ENCODE measurements at places on chromosomes 11 and 22.

GRCh38 chr22:24429411-24430365 is 2.3 kb downstream of the ADORA2A start:
- no peak for DNase-seq

- DNase-seq = no peak
Measured at GRCh38 chr11:85531191-85531897, 95.8 kb downstream of the DLG2 start.

DNA sequence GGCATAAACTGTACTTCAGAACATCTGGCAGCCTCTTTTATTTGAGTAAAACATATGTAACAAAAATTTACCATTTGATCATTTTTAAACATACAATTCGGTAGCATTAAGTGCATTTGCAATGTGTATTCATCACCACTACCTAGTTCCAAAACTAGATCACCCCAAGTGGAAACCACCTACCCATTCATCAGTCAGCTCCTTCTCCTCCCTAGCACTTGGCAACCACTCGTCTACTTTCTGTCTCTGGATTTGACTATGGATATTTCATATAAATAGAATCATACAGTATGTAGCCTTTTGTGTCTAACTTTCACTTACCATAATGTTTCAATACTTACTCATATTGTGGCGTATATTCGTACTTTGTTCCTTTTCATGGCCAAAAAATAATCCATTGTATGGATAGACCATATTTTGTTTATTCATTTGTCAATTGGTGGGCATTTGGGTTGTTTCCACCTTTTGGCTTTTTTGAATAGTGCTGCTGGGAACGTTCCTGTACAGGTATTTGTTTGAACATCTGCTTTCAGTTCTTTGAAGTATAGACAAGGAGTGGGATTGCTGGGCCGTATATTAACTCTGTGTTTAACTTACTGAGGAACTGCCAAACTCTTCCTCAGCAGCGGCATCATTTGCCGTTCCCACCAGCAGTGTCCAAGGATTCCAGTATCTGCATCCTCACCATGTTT is 27.2 kb upstream of the ADORA2A start:
- no peak for DNase-seq

GRCh38 chr11:114194702-114195101 is 101.5 kb upstream of the NNMT start:
- no peak for DNase-seq

DNA sequence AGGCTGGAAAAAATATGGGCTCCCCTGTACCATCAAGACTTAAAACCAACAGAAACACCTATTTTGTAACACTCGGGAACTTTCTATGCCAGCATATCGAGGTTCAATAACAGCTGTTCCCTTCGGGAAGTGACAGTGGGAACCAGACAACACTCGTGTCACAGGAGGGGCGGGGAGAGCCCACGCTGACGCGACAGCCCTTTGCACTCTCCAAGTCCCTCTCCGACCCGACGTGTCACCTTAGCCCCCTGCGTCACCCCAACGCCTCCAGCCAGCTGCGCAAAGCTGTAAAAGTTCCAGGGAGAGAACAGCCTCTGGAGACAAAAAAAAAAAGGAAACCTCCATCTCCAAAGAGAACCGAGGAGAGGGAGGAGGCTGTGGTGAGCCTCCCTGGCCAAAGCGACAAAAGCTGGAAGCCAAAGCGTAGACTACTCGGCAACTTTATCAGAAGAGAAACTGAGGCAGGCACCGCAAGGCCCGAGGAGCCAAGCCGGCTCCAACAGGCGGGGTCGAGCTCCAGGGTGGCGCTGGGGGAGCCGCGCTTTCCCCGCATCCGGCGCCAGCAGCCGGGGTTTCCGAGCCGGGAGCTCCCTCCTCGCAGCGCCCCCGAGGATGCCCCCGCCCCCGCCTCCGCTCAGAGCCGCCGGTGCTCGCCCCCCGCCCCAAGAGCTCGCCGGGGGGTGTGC is 751 bp downstream of the ARFGAP3 start:
- DNase-seq = no peak

DNA sequence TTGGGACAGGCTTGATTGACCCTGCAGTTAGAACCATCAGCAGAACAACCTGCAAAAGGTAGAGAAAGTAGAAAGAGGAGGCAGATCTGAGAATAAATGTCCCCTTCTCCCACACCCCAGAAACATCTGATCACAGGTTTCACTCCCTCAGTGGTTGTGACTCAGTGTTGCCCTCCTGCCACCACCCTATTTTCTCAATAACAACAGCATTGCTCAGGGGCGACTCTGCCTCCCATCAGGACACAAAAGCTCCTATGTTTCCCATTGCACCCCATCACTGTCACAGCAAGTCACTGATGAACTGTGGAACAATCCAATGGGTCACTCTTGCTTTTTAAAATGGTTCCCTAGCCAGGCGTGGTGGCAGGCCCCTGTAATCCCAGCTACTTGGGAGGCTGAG is 110.2 kb downstream of the RASSF10 start:
- DNase-seq = no peak

GRCh38 chr22:38316364-38317121 is 690 bp downstream of the CSNK1E start:
- peak; percentile 45 for DNase-seq

DNA sequence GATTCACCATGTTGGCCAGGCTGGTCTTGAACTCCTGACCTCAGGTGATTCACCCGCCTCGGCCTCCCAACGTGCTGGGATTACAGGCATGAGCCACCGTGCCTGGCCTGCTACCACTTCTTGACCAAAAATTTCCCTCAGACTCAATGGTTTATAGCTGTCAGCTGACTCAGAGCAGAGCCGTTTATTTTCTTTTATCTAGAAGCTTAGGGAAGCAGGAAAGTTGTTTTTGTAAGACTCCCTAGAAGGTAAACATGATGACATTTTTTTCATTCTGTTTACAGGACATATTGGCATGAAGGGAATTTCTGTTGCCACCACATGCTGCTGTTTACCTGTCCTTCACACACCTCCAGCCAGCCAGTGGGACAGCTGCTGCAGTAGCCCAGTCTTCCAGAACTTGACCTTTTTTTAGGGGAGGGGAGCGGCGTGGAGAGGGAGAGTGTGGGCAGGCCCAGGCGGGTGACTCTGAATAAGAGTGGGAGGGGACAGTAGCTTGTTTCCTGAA is 56.1 kb upstream of the PTPRJ start:
- DNase-seq = no peak

- DNase-seq = no peak
Measured at GRCh38 chr11:47667135-47667534, 24.8 kb upstream of the MTCH2 start.

- no peak for DNase-seq
Measured at GRCh38 chr11:113373306-113373705, 14.3 kb upstream of the ANKK1 start.
